NCI-H510A (cell line): ENCODE measurements at places on chromosomes 3 and 15.
A peak's percentile ranks its signal among the peaks of the same experiment; 100 is the strongest.

GRCh38 chr3:180011927-180012326 is 24.8 kb downstream of the PEX5L start:
- DNase-seq = no peak

- no peak for DNase-seq
Measured at GRCh38 chr15:58918239-58918638, 15.2 kb downstream of the SLTM start.

- DNase-seq = no peak
Measured at GRCh38 chr3:87822563-87822962, 236.2 kb downstream of the CGGBP1 start.

- no peak for DNase-seq
Measured at GRCh38 chr15:70083418-70083817, 14.3 kb downstream of the TLE3 start.

GRCh38 chr3:123743121-123743520 is 141.0 kb downstream of the MYLK start:
- DNase-seq = no peak

GRCh38 chr15:45184562-45185041 is 3.2 kb downstream of the SHF start:
- DNase-seq = no peak

DNA sequence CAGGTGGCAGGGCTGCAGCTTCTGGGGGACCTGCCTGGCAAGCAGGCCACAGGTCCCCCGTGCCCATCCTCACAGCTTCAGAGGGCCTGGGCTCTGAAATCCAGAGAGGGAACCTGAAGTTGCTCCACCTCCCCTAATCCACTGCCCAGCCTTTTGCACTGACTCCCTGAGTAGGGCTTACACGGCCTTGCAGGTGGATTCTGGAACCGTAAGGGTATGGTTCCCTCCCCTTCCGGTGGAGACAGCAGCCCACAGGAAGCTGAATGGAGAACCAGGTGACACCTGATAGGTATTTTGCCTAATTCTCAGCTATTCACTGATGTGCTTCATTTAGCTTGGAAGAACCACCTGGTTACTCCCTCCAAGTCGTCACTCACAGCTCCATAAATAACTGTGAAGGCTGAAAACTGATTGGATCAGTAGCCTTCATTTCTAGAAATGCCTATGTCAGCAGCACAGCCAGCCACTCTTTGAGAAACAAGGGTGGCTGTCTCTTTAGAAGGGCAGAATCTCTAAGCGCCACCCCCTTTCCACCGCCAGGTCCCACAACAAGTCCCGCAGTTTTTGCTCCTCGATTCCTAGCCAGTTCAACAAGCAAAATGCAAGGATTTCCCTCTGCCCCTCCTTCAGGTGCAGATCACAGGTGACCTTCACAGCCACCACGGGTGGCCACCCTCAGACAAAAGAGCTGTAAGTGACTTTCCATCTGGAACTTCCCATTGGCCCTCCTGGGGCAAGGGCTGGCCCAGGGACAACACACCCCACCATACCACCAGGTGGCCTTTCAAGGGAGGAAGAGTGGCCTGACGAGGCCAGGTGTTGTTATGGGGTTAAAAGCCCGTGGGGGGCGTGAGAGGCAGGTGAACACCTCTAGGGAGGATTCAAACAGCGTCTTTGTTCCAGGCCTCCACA is 112.9 kb downstream of the SEC22A start:
- peak; percentile 73 for DNase-seq

DNA sequence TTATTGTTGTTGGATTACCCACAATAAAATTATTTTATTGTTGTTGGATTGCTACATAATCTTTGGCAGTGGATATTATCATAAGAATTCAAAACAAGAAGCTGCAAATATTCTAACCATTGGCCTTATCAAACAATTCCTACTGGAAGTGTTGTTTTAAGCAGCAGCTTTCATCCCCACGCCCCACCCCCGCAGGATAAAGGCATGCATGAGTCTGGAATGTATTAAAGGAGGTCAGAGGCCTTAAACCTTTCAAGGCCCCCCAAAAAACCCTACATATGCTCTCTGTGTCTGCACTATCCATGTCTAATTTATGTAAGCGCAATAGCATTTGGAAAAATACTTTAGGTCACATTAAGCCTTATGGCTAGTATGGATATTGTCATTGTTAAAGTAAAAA is 23.1 kb downstream of the P3H2 start:
- DNase-seq = no peak
